ENCODE measurements at places on chromosomes 2 and 18.
A peak's percentile ranks its signal among the peaks of the same experiment; 100 is the strongest.

DNA sequence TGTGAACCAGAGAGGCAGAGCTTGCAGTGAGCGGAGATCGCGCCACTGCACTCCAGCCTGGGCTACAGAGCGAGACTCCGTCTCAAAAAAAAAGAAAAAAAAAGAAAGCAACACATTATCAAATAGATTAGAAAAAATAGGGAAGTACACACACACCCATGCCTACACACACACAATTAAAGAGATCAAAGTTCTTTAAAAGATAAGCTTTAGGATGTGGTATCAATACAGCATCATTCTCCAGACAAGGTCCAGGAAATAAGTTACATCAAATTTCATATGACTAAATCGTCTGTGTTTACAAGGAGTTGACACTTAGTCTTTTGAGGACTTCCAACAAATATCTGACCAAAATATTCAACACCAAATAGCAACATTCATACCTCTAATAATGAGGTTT is 25.7 kb downstream of the PGAP1 start:
- no peak for DNase-seq

DNA sequence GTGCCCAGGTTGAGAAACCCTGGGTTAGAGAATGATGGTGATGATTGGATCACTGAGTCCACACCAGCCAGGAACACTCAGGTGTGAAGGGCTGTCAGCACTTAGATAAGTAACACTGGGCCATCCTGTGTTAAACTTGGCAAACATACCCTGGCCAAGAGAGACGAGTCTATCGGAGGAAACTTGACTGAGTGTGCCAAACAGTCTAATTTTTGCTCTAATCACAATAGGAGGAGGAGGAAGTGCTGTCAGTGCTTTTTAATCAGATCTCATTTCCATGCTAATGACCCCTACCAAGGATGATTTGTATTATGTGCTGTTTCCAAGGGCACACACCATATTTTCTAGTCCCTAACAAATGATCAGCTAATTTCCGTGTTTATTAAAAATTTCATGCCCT is 63.8 kb upstream of the SEC11C start:
- no peak for DNase-seq

GRCh38 chr2:103942199-103942598 is 911.7 kb upstream of the POU3F3 start:
- DNase-seq: no peak

- DNase-seq: no peak
Observed at GRCh38 chr2:68537809-68538208, 70.4 kb downstream of the APLF start.

GRCh38 chr2:210496512-210496911 is 20.0 kb upstream of the LANCL1 start:
- no peak for DNase-seq

- DNase-seq: no peak
Observed at GRCh38 chr2:39733070-39733674, 45.9 kb downstream of the THUMPD2 start.

- no peak for DNase-seq
Observed at GRCh38 chr2:160650196-160651118, 156.8 kb upstream of the RBMS1 start.

DNA sequence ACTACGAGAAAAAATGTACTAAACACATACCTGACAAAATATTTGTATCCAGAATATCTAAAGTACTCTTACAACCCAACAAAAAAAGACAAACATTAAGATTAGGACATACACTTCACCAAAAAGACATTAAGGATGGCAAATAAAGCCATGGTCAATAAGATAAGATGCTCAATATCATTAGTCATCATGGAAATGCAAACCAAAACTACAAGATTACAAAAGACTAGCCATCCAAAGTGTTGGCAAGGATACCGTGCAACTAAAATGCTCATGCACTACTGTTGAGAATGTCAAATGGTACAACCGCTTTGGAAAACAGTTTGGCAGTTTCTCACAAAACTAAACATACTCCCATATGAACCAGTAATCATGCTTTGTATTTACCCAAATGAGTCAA is 29.7 kb downstream of the MAP3K2 start:
- no peak for DNase-seq

DNA sequence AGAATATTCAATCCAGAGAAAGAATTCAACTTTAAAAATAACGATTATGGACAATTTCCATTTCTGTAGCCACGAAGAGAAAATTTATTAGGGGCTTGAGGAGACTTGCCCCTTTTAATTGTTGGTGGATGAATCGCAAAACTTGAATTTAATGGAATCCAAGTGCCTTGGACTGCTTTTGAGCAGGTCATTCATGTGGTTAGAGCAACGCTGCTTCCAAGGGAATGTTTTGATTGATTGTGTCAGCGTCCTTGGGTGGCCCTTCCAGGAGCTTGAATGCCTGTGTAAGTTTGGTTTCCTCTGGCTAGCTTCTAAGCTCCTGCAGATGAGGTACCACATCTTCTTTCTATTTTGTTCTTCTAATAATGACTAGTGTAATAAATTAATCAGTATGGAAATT is 213.4 kb downstream of the LTBP1 start:
- DNase-seq: peak; percentile 84

DNA sequence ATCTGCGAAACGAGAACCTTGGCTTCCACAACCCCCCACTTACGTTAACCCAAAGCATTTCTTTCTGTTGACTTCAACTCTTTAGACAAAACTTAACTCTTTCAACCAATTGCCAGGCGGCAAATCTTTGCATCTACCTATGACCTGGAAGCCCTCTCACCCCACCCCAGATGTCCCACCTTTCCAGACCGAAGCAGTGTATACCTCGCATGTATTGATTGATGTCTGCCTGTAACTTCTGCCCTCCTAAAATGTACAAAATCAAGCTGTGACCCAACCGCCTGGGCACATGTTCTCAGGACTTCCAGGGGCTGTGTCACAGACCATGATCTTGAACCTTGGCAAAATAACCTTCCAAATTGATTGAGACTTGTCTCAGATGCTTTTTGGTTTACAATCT is 12.3 kb downstream of the AQP12B start:
- no peak for DNase-seq

GRCh38 chr2:78115291-78115690 is 593.1 kb upstream of the LRRTM4 start:
- DNase-seq: no peak

GRCh38 chr18:49227441-49228165 is 232.8 kb downstream of the DYM start:
- DNase-seq: no peak

All from astrocyte of the spinal cord (primary cell).